ENCODE measurements at places on chromosomes 7 and 10. TPM values are rescaled to one million over a fixed set of nuclear protein-coding genes. Genes with fewer than 3 reads are reported as not detected.

DNA sequence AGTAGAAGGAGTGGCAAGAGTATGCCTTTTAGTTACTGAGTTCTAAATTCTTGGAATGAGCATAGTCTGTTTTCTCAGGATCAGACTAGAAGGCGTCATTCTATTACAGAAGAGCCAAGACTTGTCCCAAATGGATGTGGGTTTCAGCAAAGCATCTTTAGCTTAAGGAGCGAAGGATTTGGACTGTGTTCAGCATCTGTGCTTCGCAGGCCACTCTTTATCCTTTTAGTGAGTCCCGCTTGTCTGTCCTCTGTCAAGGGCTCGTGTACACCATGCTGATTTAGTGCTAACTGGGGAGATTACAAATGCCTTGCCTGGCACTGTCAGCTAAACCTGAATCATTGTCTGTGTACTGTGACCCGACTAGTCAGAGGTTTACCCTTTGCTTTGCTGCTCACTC is 465.7 kb downstream of the AUTS2 start:
- DNase-seq, result no peak

Gene RBP3
- not detected for total RNA-seq

Gene KCNIP2
- 1.1 TPM for total RNA-seq

DNA sequence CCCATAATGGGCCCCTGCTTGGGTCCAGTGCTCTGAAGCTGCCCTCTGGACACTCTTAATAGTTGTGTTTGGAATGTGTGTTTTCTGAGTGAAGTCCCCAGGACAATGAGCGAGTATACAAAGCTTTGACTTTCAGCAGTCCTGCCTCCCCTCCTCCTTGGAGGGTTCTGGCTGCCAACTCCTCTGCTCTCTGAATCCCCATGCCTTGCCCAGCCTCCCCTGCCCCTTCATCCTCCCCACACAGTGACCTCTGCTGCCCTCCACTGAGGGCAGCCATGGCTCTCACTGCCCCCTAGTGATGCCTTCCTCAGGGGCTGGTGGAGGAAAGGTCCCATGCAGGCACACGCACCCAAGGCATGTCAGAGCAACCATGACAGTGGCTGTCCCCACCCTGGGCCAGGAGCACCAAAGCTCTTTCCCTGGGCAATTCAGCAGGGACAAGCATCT is 40.9 kb downstream of the FRMPD2 start:
- no peak for DNase-seq

Gene SPACDR
- not detected for total RNA-seq

- DNase-seq, result no peak
Observed at GRCh38 chr10:122237331-122237990, 33.6 kb upstream of the BTBD16 start.

DNA sequence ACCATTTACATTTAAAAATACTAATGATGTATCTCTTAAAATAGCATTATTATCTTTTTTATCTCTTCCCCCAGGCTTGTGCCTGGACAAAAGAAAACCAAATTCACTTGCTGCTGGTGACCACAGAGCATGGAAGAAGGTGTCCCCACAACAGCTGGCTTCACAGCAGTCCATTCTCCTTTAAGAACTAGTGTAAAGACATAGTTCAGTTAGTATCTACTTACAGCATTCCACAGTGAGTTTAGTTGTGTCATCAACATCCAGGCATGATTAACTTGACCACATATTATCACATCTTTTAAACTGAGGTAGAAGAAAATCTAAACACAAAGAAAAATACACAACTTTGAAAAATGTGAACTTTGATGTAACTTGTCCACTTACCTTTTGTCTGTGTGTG is 55.0 kb downstream of the LRRC17 start:
- no peak for DNase-seq

- DNase-seq, result no peak
Observed at GRCh38 chr10:30742471-30742870, 112.9 kb upstream of the LYZL2 start.
